NCI-H2081 (cell line): ENCODE measurements at places on chromosomes 4 and X.

GRCh38 chr4:174707902-174708301 is 121.1 kb downstream of the GLRA3 start:
- DNase-seq, result no peak

- no peak for DNase-seq
These were observed 455.5 kb upstream of the FAM241A start for GRCh38 chr4:111689731-111690130.

- DNase-seq, result no peak
These were observed 99.3 kb downstream of the ANXA5 start for GRCh38 chr4:121597346-121597934.

- no peak for DNase-seq
These were observed 119.9 kb downstream of the ANK2 start for GRCh38 chr4:113169368-113169767.

- DNase-seq, result no peak
These were observed 238.8 kb downstream of the ANK2 start for GRCh38 chr4:113288257-113288656.

DNA sequence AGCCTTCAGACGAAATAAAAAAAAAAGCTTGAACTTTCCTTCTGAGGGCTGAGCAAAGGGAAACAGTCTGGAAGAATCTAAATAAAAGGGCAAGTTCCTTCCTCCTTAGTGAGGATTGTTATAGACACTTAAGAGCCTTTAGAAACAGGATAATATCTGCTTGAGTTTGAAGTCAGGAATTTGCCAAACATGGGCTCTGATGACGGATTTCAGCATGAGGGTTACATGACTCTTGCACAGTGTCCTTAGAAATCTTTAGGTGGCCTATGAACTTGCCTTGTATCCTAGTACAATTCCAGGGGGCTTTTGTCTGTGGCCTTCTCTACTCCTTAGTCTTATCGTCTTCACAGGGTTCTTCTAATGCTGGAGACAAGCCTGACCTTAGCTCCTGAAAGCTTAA is 94.1 kb downstream of the RLIM start:
- DNase-seq, result no peak

GRCh38 chr4:118997601-118998000 is 108.9 kb downstream of the SYNPO2 start:
- no peak for DNase-seq

GRCh38 chr4:78737035-78737434 is 39.1 kb upstream of the BMP2K start:
- no peak for DNase-seq

DNA sequence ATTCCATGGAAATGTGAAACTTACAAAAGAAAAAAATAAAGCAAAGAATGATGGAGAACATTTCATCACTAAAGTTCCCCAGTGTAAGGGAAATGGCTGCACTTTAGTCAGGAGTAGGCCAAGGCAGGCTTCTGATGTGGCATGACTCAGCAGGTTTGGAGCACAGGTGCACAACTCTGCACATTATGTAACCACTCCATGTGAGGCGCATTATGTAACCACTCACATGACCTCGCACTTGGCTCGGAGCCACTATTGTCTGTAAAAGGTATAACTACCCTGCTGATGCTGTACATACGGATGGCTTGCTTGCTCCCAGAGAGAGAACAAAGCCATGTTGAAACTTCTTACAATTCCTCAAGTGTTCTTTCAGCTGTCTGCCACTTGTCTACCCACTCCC is 727.6 kb downstream of the TRAM1L1 start:
- no peak for DNase-seq

DNA sequence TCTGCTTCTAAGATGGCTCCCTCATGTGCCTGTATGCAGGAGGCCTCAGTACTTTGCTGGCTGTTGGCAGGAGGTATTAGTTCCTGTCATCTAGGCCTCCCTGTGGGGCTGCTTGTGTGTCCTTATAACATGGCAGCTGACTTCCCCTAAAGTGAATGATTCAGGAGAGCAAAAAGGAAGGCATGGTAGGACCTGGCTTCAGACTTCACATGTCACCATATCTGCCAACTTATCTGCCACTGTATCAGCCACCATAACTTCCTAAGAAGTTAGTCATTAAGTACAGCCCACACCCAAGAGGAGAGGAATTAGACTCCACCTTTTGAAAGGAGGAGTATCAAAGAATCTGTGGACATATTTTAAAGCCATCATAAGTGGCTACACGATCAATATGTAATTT is 122.5 kb downstream of the UCHL1 start:
- no peak for DNase-seq

DNA sequence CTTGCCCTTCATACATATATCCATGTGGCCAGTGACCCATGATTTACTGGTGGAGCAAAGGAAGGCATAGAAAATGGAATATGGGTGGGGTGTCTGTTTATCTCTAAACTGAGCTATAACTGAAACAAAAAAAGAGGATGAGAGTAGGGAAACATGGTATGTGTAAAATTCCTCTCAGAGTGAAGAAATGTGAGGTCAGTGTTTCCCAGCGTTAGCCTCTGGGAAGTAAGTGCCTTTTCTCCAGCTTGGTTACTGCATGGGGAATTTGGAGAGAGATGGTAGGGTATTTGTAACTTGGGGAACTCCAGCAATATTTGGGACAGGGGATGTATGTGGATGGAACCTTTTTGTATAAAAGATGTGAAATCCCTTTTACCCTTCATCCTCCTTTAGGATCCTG is 89.4 kb downstream of the AFF1 start:
- no peak for DNase-seq

GRCh38 chrX:129144172-129145038 is 378.9 kb downstream of the SMARCA1 start:
- DNase-seq, result no peak

DNA sequence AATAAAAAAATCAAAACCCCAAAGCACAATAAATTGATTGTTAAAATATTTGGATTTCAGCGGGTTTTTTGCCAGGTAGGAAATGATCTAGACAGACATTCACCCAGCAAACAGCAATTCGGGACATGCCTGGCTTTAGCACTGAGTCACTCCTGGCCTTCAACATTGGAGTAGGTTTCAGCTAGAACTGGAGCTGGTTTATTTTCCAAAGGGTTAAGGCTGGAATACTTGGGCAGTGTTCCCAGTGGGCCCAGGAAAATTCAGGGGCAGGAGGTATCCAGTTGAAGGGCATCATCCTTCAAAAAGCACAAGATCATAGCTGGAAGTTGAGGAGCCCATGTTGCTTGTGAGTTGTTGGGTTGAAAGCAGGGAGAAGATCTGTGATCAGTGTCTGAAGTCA is 41.0 kb downstream of the TXLNG start:
- no peak for DNase-seq

DNA sequence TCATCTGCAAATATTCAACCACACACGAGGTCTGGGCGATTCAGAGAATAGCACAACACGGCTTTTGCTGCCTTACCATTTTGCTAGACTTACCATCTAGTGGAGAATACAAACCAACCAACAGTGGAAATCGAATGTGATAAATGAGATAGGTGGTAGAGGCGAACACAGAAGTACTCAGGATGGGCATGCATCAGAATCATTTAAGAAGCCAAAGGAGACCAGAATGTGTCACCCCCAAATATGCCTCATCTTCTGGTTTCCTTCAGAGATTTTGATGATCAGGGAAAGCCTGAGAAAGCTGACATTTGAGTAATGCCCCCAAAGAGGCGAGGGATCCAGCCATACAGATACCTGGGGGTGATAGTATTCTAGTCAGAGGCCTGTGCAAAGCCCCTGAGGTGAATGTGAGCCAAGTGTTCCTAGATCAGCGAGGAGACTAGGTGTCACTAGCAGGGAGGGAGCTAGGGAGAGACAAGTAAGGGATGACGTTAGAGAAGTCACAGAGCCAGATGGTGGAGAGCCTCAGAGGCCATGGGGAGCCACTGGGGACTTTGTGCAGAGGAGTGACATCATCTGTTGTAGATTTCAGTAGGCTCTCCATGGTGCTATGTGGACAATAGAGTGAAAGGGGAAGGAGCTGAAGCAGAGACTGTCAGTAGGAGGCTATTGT is 1.7 kb downstream of the MTMR1 start:
- DNase-seq, result no peak

GRCh38 chr4:67109276-67109675 is 436.0 kb downstream of the CENPC start:
- no peak for DNase-seq

- DNase-seq, result no peak
These were observed 141.8 kb downstream of the SMIM20 start for GRCh38 chr4:26055855-26056254.

DNA sequence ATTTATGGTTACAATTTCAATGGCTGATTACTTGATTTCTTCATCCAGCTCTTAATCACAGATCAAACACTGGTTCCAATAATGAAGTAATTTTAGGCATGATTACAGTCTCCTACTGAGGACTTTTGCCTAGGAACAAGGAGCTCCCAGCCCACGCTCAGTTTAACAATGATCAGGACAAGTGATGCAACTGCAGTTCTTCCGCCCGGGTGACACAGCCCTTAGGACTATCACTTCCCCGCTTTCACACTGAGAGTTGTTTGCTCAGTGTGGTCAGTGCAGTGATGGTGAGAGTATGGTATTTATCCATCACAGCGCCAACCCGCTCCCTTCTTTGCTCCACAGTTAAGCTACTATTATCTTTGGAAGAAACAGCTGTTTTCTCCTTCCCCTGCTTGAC is 203.2 kb upstream of the MBNL3 start:
- no peak for DNase-seq

- DNase-seq, result no peak
These were observed 80.0 kb upstream of the SLC34A2 start for GRCh38 chr4:25575611-25576010.

DNA sequence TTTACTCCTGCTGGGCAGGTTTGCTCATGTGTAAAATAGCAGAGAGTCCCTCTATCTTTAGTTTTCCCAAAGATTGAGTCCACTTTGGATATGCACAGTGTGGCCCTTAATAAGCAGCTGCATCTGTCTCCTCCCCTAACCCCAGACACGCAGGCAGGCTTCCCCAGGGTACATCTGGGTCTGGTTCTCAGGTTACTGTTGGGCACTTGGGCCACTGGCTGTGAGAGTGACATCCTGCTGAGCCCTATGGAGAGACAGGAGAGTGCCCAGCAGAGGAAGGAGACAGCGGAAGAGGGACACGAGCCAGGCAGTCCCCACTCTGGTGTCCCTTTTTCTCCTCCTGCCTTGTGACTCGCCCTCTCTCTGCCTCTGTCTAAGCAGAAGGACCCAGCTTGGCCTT is 16.0 kb downstream of the XK start:
- no peak for DNase-seq

DNA sequence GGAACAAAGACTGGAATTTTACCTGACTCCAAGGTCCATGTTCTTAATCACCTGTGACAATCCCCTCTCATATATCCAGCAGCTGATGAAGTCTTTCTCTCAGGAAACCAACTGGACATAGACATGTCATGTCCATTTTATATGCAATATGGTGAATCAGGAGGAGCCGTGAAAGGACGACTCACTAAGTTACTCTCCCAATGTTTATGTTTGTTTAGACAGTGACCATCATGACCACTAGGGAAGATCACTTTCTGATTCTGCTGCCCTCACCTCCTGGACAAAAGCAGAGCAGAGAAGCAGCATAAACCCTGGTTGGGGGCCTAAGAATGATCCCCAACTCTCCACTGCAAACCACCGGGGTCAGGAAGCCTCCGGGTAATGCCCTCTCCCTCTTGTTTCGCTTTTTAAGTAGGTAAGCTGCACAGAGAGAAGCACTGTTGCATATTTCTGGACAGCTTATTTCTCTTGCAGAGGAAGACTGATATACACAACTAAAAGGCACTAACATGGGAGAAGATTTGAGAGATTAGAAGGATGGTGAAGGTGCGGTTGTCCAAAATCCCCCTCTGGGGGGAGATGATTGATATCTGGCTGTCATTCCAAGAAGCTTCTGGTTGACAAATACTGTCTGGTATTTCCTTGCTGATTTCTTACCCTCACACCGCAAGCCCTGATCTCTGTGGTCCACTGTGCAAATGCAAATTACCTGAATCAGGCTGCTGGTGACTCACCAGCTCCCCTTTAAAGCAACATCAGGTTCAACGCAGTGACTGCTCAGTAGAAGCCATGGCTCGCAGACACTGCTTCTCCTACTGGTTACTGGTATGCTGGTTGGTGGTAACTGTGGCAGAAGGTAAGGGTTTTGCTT is at the start of gene ODAPH:
ODAPH (plus strand) TSS at position 773 of the 871 bp plus-strand sequence; CDS start at position 790, 17 bp downstream.
- no peak for DNase-seq

DNA sequence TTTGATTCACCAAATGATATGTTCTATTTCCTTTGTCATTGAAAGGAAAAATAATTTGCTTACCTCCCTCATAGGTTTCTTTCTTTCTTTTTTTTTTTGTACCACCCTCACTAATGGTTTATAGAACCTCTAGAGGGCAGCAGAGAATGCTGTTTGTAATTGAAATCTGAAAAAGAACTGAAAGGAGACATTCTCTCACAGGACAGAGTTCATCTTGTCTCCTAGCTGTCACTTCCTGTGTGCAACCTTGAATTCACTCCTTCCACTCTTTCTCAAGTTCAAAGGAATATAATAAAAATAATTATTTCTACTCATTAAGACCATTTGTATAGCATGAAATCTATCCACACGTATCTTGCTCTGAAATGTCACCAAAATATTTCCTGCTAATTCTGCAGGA is 51.0 kb downstream of the GUCY1B1 start:
- peak; percentile 78 for DNase-seq

GRCh38 chrX:13506574-13506973 is 62.8 kb upstream of the EGFL6 start:
- peak; percentile 33 for DNase-seq

DNA sequence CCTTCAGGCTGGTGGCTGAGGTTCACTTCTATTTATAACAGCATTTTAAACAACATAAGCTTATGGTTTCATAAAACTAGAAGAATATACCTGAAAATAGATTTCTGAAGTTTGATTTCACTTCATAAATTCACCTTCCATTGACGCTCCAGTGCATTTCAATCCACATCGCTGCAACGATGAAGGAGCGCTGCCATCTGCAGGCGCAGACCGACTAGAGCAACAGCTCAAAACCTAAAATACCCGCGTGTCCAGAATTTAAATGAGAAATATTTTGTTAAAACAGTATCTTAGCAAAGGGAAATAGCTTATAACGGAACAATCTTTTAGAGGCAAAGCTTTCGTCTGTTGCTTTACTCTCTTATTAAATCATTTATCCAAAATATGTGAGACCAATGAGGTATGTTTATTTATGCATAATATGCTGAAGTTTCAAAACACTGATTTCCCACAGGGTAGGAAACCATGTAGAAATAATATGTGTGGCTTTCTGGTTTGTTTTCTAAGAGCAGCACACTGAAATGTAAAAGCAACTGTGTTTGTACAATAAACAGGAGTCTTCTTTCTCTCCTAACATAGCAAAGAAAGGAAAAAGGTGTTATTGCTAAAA is 816.4 kb upstream of the FRG1 start:
- peak; percentile 0 for DNase-seq

DNA sequence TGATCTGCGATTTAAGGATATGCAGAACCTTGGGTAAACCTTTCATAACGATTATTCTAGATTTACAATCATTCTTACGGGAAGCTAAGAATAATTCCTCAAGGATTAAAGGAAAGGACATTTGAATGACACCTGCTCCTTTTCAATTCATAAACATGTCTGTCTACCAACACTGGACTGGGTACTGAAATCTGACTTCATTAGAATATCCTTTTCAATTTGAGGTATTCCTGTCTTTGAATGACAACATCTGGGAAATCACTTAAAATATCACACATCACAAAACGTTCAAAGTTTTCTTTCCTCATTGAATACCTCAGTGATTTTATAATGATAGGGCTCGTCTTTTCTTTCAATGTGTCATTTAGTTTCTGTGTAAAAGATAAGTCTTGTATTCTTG is 87.7 kb downstream of the CFAP47 start:
- DNase-seq, result no peak

- DNase-seq, result no peak
These were observed 103.2 kb upstream of the CITED1 start for GRCh38 chrX:72408885-72409284.

GRCh38 chr4:20256381-20256881 is 4.7 kb downstream of the SLIT2 start:
- no peak for DNase-seq
